Hepatocyte (in vitro differentiated cells): ENCODE measurements at places on chromosomes 5 and 9. TPM values are rescaled to one million over a fixed set of nuclear protein-coding genes. Genes with fewer than 3 reads are reported as not detected.

- no peak for DNase-seq
Observed at GRCh38 chr5:143350341-143350740, 53.1 kb downstream of the NR3C1 start.

GRCh38 chr5:127666043-127666716, 17.3 kb downstream of the CTXN3 start:
- no peak for DNase-seq

- DNase-seq: peak; percentile 16
Observed at GRCh38 chr5:83562791-83563557, 91.4 kb downstream of the VCAN start.

DNA sequence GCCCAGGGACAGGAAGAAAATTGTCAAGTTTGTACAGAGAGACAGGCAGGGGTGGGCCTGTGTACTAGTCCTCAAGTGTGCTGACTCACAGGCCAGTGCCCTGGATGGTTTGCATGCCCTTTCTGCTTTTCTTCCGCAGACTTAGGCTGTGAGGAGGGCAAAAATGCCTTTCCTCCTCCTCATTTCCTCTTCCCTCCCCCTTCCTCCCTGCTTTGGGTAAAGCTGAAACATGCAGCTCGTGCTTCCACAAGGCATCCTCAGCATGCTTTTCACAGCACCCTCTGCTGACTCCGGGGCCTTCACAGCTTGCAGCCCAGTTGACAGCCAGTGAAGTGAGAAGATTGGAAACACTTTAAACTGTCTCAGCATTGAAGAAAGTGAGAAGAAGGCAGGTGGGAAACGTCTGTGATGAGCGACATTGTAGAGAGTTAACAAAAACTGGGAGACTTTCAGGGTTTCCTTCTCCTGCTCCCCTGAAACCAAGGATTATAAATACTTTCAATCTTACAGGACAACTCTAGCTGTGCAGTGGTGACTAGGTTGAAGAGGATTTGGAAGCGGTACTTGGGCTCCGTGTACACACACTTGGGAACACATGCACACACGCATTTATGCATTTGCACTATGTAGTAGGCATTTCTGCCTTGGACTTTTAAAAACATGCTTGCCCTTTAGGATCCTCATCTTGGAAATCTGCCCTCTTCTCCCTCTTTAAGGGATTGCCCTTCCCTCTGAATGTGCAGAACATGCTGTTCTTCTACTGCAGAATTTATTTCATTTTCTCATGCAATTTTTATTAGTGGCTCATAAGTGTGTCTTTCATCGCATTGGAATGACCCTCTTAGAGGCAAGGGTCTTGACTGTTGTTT, 138.8 kb downstream of the GRIA1 start:
- DNase-seq: peak; percentile 53

DNA sequence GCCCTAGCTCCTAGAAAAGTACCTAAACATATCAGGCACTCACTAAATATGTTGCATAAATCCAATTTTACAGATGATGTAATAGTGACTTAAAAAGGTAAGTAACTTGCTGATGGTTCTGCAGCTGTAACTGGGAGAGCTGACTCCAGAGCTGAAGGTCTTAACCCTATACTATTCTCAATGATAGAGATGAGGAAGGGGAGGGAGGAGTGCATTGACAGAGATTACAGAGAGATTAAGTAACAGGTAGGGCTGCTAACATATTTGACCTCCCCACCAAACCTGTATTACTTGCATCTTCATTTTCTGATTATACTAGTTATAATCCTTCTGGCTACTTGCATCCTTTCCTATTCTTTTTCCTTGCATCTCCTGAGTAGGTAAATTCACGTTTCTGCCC, 255.4 kb upstream of the EFNA5 start:
- DNase-seq: no peak

DNA sequence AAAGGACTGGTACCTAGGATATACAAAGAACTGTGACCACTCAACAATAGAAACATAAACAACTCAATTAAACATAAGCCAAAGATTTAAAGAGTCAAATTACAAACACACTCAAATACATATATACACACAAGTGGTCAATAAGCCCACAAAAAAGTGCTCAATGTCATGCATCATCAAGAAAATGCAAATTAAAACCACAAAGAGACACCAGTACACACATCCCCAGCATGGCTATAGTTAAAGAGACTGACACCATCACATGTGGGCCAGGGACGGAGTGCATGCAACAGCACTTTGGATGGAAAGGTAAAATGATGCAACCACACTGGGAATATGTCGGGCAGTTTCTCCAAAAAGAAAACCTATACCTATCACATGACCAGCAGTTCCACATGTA, 89.7 kb downstream of the CAAP1 start:
- no peak for DNase-seq

GRCh38 chr5:139806726-139807646, 11.4 kb downstream of the PSD2 start:
- DNase-seq: no peak

- no peak for DNase-seq
Observed at GRCh38 chr5:134651531-134651930, 2.9 kb downstream of the SEC24A start.

DNA sequence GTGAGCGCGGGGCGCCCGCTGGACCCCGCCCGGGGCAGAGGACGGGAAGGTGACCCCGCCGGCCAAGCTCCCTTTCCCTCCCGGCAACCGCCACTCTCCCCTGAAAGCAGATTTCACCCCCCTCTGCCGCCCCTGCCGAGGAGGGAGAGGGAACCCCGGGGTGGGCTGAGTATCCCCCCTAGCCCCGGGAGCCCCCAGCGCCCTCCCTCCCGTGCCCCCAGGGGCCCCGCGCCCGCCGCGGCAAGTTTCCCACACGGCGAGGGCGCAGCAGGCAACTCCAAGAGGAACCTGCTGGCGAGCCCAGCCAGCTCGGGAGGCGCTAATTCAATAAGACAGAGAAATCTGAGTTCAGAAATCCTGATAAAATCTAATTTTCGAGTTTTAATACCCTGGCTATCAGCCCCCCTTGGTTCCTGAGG, 1.6 kb downstream of the NTNG2 start:
- peak; percentile 44 for DNase-seq

CYLC2 gene
- not detected in 2 replicates for polyA plus RNA-seq
